Esophagus squamous epithelium (tissue), 5 donors: ENCODE measurements at places on chromosomes 12 and 14. TPM values are rescaled to one million over a fixed set of nuclear protein-coding genes. Genes with fewer than 3 reads are reported as not detected.

The SERPINA5 gene
- total RNA-seq = not detected

DNA sequence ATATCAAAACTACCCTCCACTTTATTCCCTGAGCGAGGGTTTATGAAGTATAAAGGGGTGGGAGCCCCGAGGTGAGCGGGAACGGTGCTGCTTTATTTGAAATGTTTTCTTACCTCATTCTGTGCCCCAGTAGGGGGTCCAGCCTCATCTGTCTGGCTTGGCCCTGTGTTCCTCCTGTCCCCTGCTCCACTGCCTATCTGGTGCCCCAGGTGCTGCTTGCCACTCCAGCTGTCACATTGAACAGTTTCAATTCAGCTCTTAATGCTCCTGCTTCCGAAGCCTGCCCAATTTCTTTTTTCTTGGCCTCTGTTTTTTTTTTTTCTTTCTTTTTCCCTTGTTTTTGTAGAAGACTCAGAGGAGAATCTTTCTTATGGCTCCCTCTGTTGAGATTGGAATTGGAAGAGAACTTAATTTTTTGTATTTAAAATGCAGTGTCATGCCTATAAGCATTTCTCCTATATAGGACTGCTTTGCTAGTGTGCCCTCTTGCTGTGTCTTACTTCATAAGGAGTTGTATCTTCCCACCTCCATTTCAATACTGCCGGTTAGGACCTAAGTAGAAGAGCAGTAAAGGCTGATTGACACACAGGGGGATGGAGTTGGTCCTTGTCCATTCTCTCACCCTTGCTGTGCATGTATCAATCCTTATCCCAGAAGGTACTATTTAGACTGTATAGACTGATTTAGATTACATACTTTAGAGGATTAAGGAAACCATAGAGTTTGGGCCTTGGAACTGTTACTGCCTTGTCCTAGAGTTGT is 2.3 kb downstream of the ATXN7L3B start:
- no peak for DNase-seq

The CELA1 gene
- not detected for total RNA-seq

The DCN gene
- 1,296 TPM for total RNA-seq

- no peak for DNase-seq
These were observed 392.3 kb downstream of the PAWR start for GRCh38 chr12:79298506-79298905.

The SOX5 gene
- total RNA-seq = 3.8 TPM

DNA sequence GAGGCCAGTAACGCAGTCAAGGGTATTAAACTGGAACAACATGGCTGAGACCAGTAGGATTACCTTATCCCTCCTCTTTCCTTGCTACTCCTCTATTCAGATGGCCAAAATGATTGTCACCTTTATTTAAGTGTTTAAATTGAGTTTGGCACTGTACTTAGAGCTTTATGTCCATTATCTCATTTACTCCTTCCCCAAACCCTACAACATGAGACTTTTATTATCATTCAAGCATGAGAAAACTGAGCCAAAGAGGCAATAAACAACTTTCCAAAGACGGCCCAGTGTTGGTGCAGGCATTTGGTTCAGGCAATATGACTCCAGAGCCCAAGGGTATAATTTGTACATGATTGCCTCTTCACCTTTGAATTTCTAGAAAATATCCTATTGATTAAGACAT is 370.9 kb upstream of the KITLG start:
- no peak for DNase-seq

DNA sequence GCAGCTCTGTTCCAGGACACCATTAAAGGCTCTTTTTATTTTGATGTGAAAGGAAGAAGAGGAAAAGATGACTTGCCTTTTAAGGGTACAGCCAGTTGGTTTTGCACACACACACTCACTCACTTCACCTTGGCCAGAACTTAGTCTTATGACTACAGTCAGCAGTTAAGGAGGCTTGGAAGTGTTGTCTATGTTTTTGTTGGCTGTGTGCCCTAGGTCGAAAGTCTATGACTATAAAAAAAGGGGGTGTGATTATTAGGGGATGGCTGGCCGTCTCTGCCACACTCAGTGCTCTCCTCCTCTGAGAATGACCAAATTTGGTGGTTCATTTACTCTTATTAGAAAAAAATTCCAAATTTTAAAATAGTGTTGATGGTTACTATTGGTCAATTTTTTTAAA is 139.5 kb upstream of the OTX2 start:
- DNase-seq = no peak

The PRORP gene
- total RNA-seq = 31.3 TPM

The ERBB3 gene
- 125 TPM for total RNA-seq

GRCh38 chr12:77153706-77154105 is 88.3 kb upstream of the E2F7 start:
- DNase-seq = no peak

The DTX1 gene
- 0.49 TPM for total RNA-seq

DNA sequence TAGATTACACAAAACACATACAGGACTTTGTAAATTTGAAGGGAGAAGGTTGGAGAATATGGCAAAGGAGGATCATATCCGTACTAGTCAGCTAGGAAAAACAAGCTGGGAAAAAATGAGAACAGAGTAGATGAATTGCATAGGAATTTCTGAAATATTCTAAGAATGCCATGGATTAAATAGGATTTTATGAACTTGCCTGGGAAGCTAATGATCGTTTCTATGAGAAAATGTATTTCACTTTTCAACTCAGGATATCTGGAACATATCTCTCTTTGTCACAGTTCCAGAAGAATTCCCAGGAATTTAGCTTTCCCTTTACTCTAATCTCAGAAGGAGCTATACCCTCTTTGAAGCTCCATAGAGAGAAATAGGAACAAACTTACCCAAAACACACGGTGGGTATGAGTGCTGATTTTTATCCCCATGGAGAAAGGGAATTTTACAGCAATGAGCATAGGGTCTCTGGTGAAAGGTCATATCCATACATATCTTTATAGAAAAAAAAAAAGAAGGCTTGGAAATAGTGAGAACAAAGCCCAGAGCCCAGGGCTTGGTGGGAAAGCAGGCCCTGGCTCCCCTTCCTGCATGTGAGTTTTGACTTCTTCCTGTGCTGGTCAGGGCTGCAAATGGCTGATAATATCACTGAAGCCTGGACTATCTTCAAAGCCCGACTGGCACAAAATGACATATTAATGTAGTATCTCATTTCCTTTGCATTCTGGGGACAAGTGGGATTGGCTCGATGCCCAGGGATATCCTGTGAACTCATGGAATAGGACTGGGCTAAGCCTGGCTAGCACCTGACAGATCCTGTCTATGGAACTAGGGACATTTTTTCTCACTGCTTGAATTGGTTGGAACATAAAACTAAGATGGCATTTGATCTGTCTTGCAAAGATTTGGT is 136.3 kb downstream of the AEBP2 start:
- DNase-seq = no peak

DNA sequence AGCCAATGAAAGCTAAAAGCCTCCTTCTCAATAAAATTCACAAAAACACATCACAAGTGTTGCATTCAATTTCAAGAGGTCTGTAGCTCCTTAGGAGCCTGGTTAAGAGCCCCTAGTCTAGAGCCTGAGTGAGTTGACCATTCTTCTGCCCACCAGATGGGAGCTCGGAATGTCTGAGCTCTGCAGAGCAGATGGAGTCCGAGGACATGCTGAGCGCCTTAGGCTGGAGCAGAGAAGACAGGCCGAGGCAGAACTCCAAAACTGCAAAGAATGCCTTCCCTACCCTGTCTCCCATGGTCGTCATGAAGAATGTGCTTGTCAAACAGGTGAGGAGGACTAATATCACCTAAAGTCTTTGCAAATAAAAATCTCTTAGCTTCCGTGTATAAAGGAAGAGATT is 11.6 kb downstream of the CIPC start:
- DNase-seq = no peak

The TTC9 gene
- total RNA-seq = 26.9 TPM

DNA sequence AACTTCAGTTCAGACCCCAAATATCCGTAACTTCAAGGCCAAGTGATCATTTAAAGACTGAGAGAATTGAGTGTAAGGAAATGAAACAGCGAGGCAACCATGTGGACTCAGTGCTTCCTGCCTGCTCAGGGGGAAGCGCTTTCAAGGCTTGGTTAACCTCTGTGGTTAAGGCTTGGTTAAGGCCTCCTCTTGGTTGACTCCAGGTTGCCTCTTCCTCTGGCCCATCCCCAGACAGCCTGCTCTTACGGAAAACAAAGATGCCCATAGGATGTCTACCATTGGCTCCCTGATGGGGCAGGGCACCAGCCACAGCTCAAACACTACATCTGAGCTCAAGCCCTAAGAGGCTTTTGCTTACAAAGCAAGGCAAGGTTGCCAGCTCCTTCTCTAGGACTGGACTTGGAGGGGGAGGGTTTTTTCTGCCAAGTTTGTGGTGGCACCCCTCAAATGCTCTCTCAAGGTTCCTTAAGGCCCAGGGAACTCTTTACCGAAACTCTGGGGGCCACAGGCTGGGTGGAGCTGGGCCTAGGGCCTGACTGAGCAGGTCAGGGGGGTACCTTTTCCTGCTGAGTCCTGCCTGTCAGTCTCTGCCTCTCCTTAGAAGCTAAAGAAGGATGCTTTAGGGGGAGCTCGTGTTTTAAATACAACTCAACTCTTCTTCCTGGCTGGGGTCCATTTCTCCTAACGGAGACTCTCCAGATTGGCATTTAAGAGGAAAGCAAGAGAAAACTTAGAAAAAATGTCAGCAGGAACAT is 13.7 kb downstream of the COL2A1 start:
- no peak for DNase-seq

The ZDHHC22 gene
- total RNA-seq = not detected

GRCh38 chr14:90281261-90281660 is 24.9 kb downstream of the PSMC1 start:
- no peak for DNase-seq

DNA sequence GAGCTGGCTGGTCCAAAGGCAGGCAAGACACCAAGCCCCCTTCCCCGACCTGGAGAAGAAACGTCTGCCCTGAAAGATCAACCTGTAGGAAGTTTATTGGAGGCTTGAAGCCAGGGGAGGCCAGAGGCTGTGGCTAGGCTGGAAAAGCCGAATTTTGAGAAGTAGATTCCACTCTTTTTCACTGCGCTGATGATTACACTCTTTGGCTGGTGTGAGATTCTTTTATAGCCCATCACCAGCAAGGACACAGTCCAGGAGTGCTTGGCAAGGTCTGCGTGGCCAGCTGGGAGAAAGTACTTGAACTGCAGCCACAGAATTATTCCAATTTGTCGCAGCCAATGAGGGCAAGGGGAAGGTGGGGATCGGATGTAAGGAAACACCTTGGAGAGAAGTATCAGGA is 45.0 kb downstream of the SYNE3 start:
- DNase-seq = no peak

DNA sequence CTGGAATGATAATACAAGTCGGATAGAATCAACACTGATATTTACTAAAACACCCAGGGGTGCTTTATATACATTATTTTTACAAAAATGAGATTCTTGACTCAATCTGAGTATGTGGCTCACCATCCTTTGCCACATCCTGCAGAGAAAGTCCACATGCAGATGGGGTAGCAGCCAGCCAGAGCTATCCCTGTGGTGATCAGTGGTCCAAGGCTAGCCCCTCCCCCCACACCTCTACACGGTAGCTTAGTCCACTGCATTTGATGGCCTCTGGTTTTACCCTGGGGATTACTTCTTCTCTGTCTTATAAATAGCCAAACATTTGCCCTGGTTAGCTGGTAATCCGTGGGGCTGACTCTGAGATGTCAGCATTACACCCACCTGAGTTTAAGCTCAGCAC is 28.1 kb upstream of the TTC7B start:
- no peak for DNase-seq

GRCh38 chr12:49274396-49275069 is 9.7 kb downstream of the TUBA1C start:
- no peak for DNase-seq

GRCh38 chr14:54767139-54767431 is 135.5 kb downstream of the GCH1 start:
- no peak for DNase-seq

The HVCN1 gene
- 2.3 TPM for total RNA-seq
